CD14-positive monocyte (primary cell): ENCODE measurements at places on chromosomes 7 and 10.

- no peak for DNase-seq
Measured at GRCh38 chr10:43350686-43351085, 20.8 kb upstream of the FXYD4 start.

DNA sequence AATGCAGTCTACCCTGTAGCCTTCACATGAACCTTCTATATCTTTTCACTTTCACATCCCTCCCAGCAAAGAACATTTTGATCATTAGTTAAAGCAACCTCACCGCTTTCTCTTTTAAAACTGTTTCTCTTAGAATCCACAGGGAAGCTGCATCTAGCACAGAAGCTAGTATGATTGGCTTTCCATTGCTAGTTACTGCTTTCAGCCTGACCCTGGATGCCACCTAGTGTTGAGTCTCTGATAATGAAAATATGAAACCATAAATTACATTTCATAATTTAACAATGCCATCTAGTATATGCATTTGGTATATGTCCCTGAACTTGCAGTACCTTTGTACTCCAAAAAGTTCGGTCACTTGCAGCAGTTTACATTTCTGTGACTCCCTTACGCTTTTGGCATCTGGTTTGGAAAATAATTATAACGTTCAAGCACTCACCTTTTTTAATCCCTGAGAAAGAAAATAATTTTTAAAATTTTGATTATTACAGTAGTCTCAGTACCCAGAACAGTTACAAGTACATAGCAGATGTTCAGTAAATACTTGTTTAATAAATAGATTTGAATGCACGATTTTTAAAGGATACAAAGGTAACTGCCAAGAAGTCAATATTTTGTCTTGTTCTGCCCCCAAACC, 22.7 kb downstream of the CISD1 start:
- peak; percentile 49 for DNase-seq

- DNase-seq, result peak; percentile 12
Measured at GRCh38 chr7:114084472-114085312, 165.9 kb upstream of the PPP1R3A start.

GRCh38 chr10:84296091-84296981, 32.1 kb upstream of the CCSER2 start:
- no peak for DNase-seq

DNA sequence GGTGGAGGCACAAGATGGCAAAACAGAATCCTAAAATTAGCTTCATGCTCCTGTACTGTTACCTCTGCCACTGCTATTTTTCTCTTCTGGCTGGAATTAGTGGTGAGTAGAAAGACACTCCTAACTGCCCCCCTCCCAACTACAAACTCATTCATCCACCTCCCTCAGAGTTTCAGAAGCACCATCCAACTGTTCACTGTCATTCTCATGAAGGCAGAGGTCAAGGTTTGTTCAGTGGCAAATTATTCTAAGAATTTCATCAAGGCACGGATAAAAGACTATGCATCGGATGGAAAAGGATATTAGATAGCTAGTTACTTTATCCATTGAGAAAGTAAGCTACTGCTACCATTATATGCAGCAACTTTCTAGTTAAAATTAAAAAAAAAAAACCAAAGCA, 59.7 kb downstream of the LRGUK start:
- no peak for DNase-seq
